ENCODE measurements at places on chromosomes 4 and X.

DNA sequence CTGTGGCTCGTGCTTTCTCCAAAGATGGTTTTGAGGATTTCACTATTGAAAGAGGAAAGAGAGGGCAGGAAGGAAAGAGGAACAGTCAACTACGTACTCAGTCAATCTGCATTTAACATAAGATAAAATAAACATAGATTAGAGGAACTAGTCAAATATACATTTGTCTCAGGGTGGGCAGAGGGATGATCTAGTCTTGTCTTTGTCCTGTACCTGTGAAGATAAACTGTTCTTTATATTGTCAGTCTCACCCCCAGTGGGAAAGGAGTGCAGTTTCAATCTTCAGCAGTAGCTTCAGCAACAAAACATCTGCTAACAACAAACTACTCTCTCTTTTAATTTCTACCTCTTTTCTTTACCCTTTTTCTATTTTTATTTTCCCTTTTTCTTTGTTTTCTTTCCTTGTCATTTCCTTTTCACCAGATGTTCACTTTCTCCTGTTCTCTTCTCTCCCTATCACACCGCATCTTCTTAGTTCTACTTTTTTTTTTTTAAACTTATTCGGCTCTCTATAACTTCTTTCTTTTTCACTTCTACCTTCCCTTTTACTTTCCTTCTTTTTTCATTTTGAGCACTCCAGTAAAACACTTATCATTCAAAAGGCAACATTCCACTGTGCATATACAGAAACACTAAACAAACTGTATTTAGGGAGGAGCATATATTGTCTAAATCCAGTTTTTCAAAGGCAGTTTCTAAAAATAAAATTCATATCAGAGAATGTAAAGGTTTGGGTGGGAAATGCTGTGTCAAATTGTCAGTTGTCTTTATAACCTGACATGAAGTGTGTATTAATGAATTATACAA lies 51.4 kb upstream of the GUCY1A1 start:
- DNase-seq = peak; percentile 11

DNA sequence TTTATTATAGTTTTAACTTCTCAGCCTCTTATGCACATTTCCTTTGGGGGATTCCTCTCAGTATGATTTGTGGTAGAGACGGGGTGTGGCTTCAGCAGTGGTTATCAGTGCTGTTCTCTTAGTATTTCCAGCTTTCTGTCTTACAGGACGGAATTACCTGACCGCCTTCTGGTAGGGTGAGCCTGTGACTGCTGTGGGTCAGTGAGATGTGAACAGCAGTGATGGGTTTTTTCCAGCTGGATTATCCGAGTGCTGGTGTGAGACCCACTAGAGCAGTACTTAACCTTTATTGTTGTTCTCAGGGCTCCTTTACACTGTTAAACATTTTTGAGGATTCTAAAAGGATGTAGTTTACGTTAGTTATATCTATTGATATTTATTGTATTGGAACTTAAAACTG lies 135.2 kb downstream of the SLIT2 start:
- DNase-seq = no peak

DNA sequence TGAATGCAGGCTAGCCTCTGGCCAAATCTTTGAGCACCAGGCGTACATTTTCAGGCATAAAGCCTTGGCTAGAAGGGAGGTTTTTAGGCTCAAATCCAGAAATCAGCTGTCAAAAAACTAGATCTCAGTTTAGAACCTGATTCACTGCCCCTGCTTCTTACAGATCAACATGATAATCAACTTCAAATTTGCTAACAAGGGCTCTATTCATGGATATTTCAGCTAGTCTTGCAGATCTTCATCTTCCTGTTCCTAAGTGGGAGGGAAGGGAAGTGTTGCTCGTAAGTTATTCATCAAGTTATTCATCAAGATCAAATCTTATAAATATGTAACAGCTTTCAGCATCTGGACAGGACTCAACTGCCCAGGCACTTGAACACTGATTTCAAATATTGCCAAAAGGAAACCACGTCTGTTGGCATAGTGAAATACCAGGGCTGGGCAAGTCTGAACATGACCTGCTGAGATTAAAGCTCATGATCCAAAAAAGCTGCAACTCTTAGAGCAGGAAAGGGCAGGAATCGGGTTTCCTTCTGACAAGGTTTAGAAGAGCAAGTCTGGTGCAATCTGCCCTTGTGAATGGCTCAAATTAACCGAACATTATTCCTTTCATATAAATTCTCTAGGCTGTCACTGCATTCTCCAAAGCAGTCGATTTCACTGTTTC lies 200.3 kb downstream of the PDGFC start:
- peak; percentile 43 for DNase-seq

GRCh38 chr4:3372933-3373465 lies 68.8 kb upstream of the HGFAC start:
- peak; percentile 87 for DNase-seq

- DNase-seq = peak; percentile 26
These were observed 124.1 kb upstream of the IGFBP7 start for GRCh38 chr4:57234252-57234775.
